ENCODE measurements at places on chromosomes 3 and 15.

- DNase-seq, result no peak
Measured at GRCh38 chr3:85482213-85482490, 523.4 kb downstream of the CADM2 start.

- DNase-seq, result no peak
Measured at GRCh38 chr3:140031170-140031569, 96.2 kb downstream of the CLSTN2 start.

- DNase-seq, result no peak
Measured at GRCh38 chr3:14424711-14425580, 22.5 kb downstream of the SLC6A6 start.

DNA sequence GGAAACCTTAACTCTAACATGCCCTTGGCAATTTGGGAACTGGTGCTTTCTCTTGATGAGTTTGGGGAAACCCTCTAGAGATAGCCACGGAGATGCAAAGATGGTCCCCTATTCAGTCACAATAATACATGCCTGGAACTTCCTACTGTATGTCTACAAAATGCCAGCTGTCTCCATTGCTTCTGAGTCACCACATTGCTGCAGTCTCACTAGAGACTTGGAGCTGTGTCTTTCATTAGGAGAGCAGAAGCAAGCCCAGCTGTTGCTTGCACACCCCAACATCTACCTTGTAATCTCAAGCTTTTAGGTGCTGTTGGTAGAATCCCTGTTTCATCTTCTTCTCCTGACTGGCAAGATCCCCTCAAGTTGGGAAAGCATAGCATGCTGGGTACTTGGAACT lies 261.0 kb downstream of the ADAMTSL3 start:
- DNase-seq, result no peak

DNA sequence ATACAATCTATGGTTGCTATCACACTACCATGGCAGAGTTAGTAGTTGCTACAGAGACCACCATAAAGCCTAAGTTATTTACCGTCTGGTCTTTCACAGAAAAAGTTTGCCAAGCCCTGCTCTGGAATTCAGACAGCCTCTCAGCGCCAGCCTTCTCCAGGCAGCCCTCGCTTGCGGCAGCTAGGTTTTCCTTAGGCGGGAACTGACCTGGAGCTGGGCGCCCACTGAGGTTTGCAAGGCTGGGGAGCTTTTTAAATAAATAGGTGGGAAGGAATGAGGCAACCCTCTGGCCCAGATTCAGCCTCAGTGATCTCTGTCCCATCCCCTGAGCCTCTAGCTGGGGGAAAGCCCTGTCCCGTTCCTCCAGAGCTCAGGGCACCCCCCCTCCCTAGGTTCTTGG lies 1.2 kb downstream of the CTSH start:
- no peak for DNase-seq

- DNase-seq, result no peak
Measured at GRCh38 chr15:85545752-85546151, 165.3 kb downstream of the AKAP13 start.

- no peak for DNase-seq
Measured at GRCh38 chr3:54447427-54447826, 325.1 kb downstream of the CACNA2D3 start.

GRCh38 chr15:48861813-48862431 lies 16.0 kb upstream of the EID1 start:
- peak; percentile 37 for DNase-seq

- DNase-seq, result no peak
Measured at GRCh38 chr3:150743508-150743907, 19.5 kb downstream of the SIAH2 start.

DNA sequence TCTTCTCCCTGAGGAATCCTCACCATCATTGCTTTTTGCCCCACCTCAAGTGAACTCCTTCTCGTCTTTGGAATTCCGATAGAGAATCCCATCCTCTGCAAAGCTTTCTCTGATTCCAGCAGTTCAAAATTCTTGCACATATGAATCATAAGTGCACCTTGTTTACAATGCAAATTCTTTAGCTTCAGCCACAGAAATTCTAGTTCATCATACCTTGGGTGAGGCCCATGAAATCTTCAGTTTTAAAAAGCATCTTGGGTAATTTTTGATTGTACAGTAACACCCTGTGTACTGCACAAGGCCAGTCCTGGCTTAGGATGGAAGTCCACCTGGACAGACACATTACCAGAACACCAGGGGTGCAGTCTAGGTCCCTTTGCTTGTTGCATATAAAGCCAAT lies 30.8 kb downstream of the MDFIC2 start:
- no peak for DNase-seq

GRCh38 chr3:53114011-53114400 lies 16.2 kb downstream of the RFT1 start:
- no peak for DNase-seq

- no peak for DNase-seq
Measured at GRCh38 chr3:8816106-8816505, 46.7 kb upstream of the OXTR start.
